ENCODE measurements at places on chromosomes 2 and 18.

DNA sequence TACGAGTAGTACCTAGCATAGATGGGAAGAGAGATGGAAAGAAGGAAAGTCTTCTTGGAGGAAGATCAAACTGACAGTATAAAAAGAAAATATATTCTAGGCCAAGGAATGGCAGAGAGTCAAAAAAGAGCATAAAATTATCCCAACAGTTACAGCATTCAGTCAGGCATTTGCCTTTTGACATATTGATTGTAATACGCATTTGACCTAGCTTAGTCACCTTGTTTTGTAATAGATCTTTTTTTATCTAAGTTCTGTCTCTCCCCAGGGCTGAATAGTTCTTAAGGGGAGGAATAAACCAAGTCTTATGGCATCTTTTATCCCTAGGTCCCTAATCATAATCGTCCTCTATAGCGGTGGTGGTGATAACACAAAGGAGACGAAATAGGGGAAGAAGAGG is 657.3 kb upstream of the PIK3C3 start:
- DNase-seq, result no peak

DNA sequence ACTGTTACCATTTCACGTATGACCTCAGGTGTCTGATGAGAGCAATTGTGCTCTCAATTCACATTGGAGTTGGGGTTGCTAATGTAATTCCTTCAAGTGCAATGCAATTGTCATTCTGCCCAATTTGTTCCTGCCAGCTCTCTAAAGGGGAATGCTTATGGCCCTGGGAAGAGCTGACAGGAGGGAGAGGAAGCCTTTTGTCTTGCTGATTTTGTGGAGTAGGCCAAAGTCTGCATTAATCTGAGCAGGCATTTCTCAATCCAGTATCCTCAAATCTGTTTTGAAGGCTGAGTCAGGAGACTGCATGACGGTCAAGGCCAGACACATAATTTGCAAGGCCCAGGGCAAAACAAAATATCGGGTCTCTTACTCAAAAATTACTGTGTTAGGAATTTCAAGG is 326.4 kb upstream of the SPHKAP start:
- DNase-seq, result no peak

GRCh38 chr2:234596696-234597575 is 100.1 kb upstream of the ARL4C start:
- DNase-seq, result no peak

DNA sequence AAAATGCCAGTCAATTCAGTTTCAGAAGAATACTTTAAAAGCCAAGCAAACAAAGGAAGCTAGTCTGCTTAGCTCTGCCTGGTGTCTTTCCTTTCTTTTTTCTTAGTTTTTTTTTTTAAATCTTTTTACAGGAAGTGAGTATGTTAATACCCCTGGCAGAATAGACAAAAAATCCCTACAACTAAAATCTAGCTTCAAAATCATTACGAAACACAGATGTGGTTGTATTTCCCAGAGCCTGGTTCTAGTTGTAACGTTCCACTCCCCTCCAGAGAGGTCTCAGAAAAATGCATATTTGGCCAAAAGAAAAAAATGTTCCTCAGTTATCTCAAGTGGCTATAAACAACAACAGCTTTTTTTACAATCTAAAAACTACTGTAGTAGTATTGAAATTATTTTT is 202.1 kb upstream of the RND3 start:
- DNase-seq, result no peak

- no peak for DNase-seq
These were observed 18.9 kb upstream of the ANKRD62 start for GRCh38 chr18:12074736-12075135.

- no peak for DNase-seq
These were observed 289.0 kb upstream of the TFPI start for GRCh38 chr2:187842978-187843847.

DNA sequence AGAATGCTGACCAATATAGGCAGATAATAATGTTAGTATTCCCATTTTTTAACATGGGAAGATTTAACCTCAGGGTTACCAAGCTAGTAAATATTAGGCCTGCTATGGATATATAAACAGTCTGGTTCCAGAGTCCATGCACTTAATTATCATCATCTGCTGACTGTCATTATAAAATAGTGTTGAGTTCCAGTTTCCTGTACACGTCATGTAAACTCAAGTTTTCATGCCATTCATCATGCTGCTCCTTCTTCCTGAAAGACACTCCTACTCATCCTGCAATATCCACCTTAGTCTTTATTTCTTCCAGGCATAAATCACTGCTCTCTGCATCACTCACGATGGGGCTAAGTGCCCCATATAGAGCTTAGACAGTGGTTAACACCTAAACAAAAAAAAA is 420.8 kb upstream of the SPHKAP start:
- no peak for DNase-seq

- DNase-seq, result no peak
These were observed 90.5 kb downstream of the TMEM185B start for GRCh38 chr2:120132691-120133090.

GRCh38 chr18:42925036-42925435 is 190.4 kb downstream of the RIT2 start:
- DNase-seq, result no peak

All from CD4-positive, alpha-beta T cell treated with Interleukin-17A for 4 hours (primary cell).